ENCODE measurements at places on chromosomes 7 and 10. TPM values are rescaled to one million over a fixed set of nuclear protein-coding genes. Genes with fewer than 3 reads are reported as not detected.

GRCh38 chr7:1160670-1161021 is 650 bp upstream of the ZFAND2A start:
- DNase-seq: no peak

- DNase-seq: no peak
Observed at GRCh38 chr7:111741811-111742240, 179.5 kb upstream of the IMMP2L start.

GRCh38 chr7:1592299-1592871 is 22.6 kb upstream of the PSMG3 start:
- no peak for DNase-seq

GRCh38 chr10:128000471-128001362 is 93.8 kb downstream of the PTPRE start:
- no peak for DNase-seq

GRCh38 chr10:7945469-7946187 is 108.9 kb upstream of the GATA3 start:
- DNase-seq: no peak

- DNase-seq: no peak
Observed at GRCh38 chr7:114087653-114088469, 169.1 kb upstream of the PPP1R3A start.

DNA sequence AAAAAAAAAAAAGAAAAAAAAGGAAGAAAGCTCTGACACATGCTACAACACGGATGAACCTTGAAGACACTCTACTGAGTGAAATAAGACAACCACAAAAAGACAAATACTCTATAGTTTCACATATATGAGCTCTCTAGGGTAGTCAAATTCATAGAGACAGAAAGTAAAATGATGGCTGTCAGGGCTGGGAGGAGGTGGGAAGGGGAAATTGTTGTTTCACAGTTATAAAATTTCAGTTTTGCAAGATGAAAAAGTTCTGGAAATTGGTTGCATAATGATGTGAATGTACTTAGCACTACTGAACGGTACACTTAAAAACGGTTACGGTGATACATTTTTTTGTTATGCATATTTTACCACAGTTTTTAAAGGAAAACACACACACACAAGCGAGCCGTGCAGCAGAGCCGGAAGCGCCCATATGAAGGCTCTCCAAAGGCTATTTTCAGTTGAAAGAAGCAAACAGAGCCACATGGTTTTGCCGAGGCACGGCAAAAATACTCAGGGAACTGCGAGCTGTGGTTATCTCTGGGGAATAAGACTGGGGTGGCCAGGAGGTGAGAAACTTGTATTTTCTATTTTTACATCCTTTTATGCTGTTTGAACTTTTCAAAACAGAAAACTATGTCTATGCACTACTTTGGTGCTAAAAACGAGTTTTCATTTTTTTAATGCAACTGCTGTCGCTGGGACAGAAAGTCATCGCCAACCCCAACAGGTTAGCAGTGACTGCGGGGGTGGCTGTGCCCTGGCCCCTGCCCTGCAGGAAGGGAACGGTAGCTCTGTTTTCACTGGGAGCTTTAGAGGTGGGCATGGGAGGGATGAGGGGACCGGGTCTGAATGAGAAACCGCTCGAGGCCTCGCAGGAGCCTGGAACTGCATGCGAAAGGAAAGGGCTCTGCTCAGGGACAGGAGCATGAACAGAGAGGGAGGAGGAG is 132.9 kb downstream of the OAT start:
- DNase-seq: no peak

DNA sequence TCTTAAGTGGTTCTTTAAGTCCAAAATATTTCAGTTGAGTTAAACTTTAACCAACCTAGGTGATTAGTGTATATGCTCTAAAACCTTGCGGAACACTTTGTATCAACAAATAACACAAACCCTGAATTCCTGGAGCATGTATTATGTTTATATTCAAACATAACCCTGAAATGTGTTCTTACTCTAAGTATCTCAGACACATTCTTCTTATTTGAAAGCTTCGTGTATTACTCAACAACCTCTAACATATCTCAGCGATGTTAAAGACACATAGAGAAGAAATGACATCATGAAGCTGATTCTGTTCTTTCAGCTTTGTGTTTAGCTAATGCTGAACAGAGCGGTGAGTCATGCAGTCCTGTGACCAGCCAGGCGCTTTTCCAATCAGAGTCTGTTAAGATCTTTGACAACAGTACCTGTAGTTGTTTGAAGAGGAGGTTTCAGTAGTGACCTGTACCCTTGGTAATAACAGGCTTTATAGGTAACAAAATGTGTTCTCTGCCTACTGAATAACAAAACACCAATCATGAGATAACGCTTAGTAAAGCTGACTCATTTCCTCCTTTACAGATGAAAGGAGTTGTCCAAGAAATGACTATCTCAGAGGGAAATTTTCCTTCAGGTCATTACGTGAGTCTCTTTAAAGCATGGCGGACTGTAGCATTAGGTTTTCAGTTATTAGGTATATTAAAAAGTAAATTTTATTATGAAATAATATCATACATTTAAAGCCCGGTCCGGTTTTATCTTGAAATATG is 67.3 kb upstream of the KLF6 start:
- peak; percentile 58 for DNase-seq

DNA sequence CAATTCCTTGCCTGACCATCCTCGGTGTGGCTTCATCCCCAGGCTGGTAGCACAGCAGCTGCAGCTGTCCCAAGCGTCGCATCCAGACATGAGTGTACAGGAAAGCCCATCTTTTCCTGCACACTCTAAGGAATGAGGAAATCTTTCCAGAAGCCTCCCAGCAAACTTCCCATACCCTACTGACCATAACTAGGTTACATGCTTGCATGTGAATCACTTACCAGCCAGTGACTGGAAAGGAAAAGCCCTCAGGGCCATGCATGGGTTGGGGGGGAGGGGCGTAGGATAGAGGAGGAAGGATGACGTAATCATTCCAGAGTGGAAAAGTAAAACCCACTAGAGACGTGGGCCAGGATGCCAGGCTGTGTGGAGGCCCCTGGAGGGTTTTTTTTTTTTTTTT is 18.9 kb upstream of the ZNF212 start:
- no peak for DNase-seq

- no peak for DNase-seq
Observed at GRCh38 chr10:60086862-60087261, 180.5 kb upstream of the CCDC6 start.

DNA sequence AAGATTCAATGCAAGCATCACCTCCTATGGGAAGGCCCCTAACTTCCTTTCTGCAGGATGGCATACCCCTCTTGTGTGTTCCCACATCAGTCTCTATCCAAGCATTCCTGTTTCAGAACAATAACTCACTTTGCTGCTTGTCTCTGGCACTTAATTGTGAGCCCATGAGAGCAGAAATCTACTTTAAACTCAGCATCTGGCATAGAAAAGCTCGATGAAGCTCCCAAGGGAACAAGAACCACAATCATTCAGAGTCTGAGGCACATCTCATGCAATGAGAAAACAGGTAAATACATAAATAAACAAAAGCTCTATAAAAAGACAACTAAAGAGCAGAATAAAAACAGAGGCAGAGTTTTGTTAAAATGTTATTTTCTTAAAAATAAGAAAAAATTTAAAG is 66.2 kb downstream of the VPS41 start:
- DNase-seq: no peak

DNA sequence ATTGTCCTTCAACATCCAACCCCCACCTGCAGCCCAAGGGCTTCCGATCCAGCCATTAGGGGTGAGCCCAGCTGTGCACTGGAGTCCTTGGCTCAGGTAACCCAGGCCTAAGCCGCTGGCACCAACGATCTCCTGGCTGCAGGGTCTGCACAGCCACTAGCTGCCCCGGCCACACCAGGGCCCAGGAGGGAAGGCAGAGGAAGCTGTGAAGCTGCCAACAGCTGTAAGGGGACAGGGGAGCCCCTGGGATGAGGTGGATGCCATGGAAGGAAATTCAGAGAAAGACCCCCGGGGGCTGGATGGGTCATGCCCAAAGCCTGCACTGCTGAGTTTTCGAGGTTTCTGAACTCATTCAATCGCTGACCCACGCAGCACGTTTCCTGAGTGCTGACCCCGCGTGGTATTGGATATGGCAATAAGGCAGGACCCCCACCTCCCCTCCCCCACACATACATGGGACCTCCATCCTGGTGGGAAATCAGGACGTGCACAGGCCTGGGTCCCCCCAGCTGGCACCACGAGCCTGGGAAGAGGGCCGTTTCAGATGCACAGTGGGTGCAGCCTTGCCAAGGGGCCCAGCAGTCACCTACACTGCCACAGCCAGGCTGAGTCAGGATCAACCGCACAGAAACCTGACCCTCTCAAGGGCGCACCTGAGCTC is 170.3 kb downstream of the DIP2C start:
- no peak for DNase-seq

DNA sequence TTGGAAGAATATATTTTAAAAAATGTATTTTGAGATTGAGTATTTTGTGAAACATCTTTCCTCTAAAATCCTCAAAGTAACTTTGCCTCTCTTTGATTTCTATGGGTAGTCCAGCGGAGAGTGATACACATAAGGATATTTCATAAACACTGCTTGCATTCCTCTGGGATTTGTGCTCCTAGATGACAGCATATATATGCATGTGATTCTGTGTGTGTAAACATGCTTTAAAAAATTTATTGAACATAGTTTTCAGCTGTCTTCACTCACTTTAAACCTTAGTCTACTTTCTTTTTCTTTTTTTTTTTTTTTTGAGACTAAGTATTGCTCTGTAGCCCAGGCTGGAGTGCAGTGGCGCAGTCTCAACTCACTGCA is 84.6 kb downstream of the KAT6B start:
- DNase-seq: no peak

DNA sequence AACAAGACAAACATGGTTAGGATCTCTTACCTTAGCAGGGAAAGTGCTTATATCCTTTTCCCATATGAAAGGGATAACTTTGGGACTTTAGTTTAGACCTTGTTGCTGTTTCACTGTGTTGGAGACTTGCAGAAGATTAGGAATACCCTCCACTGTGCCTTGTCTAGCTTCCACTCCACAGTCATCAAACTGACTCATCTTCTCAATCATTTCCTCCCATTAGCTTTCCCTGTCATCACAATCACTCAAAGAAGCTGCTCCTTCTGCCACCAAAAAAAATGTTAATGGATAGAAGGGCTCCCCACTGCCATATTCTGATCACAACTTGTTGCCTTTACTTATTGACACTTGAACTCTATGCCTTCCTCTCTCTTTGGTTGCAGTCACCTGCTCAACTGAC is 16.8 kb downstream of the GNG11 start:
- DNase-seq: no peak

DNA sequence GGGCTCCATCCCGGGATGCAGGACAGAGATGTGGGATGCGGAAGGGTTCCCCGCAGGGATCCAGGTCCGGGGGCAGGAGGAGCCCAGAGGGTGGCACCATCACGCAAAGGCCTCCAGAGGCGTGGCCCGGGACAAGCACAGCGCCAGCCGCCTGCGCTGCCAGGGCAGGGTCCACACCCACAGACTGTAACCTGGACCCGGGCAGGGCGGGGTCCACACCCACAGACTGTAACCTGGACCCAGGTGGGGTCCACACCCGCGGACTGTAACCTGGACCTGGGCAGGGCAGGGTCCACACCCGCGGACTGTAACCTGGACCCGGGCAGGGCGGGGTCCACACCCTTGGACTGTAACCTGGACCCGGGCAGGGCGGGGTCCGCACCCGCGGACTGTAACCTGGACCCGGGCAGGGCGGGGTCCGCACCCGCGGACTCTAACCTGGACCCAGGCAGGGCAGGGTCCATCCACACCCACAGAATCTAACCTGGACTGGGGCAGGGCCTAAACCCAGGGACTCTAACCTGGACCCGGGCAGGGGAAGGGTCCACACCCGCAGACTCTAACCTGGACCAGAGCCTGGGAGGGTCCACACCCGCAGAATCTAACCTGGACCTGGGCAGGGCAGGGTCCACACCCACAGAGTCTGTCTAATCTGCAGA is 37.5 kb upstream of the SUN1 start:
- no peak for DNase-seq

GRCh38 chr7:6651851-6652445 is 14.8 kb downstream of the ZNF316 start:
- DNase-seq: no peak

GRCh38 chr7:119665796-119666195 is 607.2 kb upstream of the KCND2 start:
- no peak for DNase-seq

DNA sequence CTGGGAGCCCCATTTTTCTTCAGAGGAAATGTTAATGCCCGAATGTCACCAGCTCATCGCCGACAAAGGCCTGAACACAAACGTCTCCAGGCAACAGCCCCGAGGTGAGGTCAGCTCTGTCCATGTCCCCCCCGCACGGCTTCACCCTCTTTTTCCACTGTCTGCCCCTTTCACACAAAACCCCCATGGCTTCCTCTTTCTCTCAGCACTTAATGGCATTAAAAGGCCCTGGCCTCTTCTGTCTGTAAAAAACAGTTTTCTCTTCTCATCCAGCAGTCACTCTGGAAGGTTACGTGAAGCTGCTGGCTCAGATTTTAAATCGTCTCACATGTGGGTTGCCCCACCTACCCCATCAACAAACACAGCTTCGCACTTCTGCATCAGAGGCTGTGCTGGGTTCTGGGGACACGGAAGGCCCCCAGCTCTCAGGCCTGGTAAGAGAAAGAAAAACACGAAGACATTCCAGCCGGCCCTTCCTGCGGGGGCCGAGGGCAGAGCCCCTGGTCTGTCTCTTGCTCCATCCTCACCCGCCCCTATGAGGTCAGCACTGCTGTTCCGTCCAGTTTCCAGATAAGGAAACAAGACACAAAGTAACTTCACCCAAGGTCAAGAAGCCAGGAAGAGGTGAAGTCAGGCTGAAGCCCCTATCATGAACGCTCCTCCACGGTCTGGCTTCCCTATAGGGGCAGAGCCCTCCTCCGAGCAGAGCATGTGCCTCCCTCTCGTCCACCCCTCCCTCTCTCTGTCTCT is 91.1 kb upstream of the PDGFA start:
- no peak for DNase-seq

DNA sequence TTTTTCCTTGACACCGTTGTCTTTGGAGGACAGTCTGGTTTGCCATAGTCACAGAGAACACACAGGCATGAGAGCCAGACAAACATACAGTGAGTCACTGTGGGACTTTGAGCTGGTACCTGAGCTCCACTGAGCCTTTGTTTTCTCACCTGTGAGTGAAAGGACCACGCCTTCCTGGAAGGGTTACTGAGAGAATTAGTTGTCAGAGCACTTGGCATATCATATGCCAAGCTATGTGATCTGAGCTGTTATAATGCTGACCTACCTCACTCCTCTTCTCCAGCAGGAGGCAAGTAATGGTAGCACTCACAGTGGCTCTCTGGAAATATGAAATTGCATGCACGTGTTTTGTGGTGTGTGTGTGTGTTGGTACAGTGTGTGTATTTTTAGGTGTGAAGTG is 59.7 kb downstream of the CXCL12 start:
- no peak for DNase-seq

Gene BLVRA
- 48.1 TPM for total RNA-seq

Gene NRCAM
- total RNA-seq: 0.21 TPM

Gene FFAR4
- not detected for total RNA-seq
